Activated T-helper 2 cell treated with anti-CD3 and anti-CD28 coated beads, Interferon-gamma antibody, Interleukin-2, Interleukin-4, amounts not matched to agents 10 μg/mL and 5 μg/mL and 100 μg/mL, durations not matched to agents 14 hours and 24 hours and 36 hours (primary cell): ENCODE measurements at places on chromosomes 13 and 19. TPM values are rescaled to one million over a fixed set of nuclear protein-coding genes. Genes with fewer than 3 reads are reported as not detected.

- no peak for DNase-seq
- H3K36me3 ChIP-seq, result peaks cover 52% of the 10 kb centered on the region
- H3K4me3 ChIP-seq, result no peak overlapping the region
- H3K27me3 ChIP-seq, result no peaks in the 10 kb centered on the region
- no peak overlapping the region for H3K27ac ChIP-seq
These were observed 74.0 kb downstream of the RUBCNL start for GRCh38 chr13:46313024-46313423.

SPTBN4 gene
- 0.30 and 0.57 TPM in 2 replicates for total RNA-seq

DNA sequence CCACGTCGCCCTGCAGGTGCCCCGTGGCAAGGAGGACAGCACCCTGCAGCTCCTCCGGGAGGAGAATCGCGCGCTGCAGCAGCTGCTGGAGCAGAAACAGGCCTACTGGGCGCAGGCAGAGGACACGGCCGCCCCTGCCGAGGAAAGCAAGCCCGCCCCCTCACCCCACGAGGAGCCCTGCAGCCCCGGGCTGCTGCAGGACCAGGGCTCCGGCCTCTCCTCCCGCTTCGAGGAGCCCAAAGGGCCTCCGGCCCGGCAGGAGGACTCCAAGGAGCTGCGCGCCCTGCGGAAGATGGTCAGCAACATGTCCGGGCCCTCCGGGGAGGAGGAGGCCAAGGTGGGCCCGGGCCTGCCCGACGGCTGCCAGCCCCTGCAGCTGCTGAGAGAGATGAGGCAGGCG is 11.6 kb downstream of the CBY2 start:
- H3K27me3 ChIP-seq, result peaks cover 5% of the 10 kb centered on the region
- H3K27ac ChIP-seq, result no peak overlapping the region
- H3K36me3 ChIP-seq, result no peaks in the 10 kb centered on the region
- H3K4me3 ChIP-seq, result no peak overlapping the region

DNA sequence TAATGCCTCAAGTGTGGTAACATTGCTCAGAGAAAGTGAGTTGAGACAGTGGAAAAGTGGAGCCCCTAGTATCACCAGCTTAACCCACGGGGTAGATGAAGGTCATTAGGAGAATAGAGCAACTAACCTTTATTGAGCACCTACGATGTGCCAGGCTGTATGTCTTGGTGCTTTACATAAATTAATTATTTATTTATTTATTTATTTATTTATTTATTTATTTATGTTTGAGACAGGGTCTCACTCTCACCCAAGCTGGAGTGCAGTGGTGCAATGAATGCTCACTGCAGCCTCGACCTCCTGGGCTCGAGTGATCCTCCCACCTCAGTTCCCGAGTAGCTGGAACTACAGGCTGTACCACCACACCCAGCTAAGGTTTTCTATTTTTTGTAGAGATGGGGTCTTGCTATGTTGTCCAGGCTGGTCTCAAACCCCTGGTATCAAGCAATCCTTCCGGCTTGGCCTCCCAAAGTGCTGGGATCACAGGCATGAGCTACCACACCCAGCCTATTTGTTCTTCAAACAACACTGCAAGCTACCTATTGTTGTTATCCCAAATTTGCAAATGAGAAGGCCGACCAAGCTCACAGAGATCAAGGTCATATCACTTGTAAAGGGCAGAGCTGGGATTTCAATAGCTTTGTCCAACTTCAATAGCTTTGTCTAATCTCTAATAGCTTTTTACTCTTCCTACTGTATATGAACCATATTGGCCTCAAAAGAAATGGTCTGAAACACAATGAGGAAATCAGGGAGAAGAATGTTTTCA is 79.4 kb downstream of the TM9SF2 start:
- H3K4me1 ChIP-seq, result no peaks in the 10 kb centered on the region
- DNase-seq, result no peak
- H3K36me3 ChIP-seq, result no peaks in the 10 kb centered on the region

WASF3 gene
- total RNA-seq, result 0.25 and 0.57 TPM in 2 replicates

GRCh38 chr19:51421229-51422052 is 4.0 kb upstream of the SIGLEC10 start:
- no peaks in the 10 kb centered on the region for H3K27me3 ChIP-seq
- no peak overlapping the region for H3K27ac ChIP-seq
- H3K4me3 ChIP-seq, result peak overlapping the region; percentile 26
- DNase-seq, result no peak
- H3K36me3 ChIP-seq, result no peaks in the 10 kb centered on the region

GRCh38 chr13:51806566-51806965 is 2.6 kb upstream of the DHRS12 start:
- H3K36me3 ChIP-seq, result no peaks in the 10 kb centered on the region
- no peak overlapping the region for H3K4me3 ChIP-seq
- peaks cover 31% of the 10 kb centered on the region for H3K4me1 ChIP-seq
- H3K27ac ChIP-seq, result no peak overlapping the region
- DNase-seq, result no peak

LGALS4 gene
- 1.6 and 2.0 TPM in 2 replicates for total RNA-seq

DNA sequence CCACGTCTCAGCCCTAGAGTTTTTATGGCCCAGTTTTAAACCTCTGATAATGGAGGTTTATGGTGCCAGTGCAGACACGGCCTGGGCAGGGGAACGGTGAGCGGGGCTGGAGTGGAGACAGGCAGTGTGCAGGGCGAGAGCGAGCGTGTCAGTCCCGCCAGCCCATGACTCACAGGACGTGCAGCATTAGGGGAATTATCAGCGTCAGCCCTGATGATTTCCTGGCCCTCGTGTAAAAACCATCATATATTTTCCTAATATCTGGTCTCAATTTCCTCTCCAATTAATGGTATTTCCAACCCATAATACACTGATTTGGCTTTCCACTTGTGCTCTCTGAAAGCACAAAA is 104.6 kb upstream of the VSTM2B start:
- no peaks in the 10 kb centered on the region for H3K36me3 ChIP-seq
- DNase-seq, result no peak
- H3K4me1 ChIP-seq, result no peaks in the 10 kb centered on the region
- no peak overlapping the region for H3K4me3 ChIP-seq
- H3K27ac ChIP-seq, result no peak overlapping the region

- no peak overlapping the region for H3K4me3 ChIP-seq
- H3K27ac ChIP-seq, result no peak overlapping the region
- DNase-seq, result no peak
- no peaks in the 10 kb centered on the region for H3K27me3 ChIP-seq
- no peaks in the 10 kb centered on the region for H3K36me3 ChIP-seq
- H3K4me1 ChIP-seq, result no peaks in the 10 kb centered on the region
These were observed 612.0 kb downstream of the DCT start for GRCh38 chr13:93867481-93867880.

DNA sequence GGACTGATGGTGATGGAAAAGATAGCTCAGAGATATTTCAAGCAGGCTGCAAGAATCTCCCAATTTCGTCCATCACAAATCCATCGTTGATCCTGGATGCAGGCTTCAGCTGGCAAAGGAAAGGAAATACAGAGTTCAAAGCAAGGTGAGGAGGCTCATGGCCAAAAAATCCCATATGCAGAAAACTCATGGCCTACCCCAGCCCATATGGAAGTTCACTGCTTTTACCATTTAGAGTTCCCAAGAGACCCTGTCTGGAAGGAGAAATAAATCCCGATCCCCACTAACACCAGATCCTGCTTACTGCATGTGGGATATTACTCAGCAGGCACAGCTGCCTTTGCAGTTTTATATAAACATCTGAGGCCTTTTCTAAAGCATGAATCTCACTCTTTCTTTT is 412.9 kb upstream of the SPRY2 start:
- DNase-seq, result no peak
- H3K36me3 ChIP-seq, result no peaks in the 10 kb centered on the region
- no peak overlapping the region for H3K4me3 ChIP-seq
- no peaks in the 10 kb centered on the region for H3K27me3 ChIP-seq

DNA sequence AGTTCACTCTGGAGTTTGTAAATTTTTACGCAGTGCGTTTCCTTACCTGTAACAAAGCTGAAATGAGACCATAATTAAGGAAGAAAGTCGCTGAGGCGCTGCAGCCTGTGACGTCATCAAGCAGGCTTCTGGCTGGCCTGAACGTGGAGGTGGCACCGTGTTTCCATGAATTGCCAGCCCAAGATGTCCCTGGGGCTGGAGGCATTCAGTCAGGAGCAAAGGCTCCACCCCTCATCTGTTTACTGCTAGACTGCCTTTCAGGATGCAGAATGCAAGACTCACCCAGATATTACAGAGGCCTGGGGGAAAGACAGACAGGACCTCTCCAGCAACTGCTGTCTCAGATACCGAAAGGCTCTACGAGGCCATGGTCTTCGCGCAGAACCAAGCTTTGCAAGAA is 424.6 kb downstream of the TSHZ3 start:
- no peak overlapping the region for H3K4me3 ChIP-seq
- no peak for DNase-seq
- H3K27ac ChIP-seq, result no peak overlapping the region
- H3K4me1 ChIP-seq, result no peaks in the 10 kb centered on the region

GRCh38 chr19:54114340-54115108 is 933 bp downstream of the TFPT start:
- DNase-seq, result peak; percentile 59
- H3K27ac ChIP-seq, result peak overlapping the region; percentile 92
- H3K36me3 ChIP-seq, result peaks cover 52% of the 10 kb centered on the region

DNA sequence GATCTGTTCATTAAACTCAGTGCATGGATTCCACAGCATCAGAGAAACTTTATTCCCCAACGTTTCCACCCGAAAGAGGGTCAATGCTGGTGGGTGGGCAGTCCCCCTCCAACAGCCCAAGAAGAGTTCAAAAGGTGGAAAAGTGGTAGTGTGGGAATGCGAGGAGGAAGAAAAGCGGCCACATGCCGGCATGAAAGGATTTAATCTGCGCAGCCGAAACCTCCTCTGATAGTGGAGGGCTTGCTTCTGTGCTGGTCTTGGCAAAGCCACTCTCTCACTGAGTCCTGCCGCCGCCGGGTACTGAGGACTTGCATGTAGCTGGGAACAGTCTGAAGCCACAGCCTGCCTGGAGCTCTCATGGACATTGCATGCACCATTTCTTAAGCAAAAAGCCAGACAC is 136.2 kb upstream of the ZNF536 start:
- DNase-seq, result no peak
- H3K27ac ChIP-seq, result no peak overlapping the region
- H3K4me1 ChIP-seq, result no peaks in the 10 kb centered on the region
- H3K36me3 ChIP-seq, result no peaks in the 10 kb centered on the region

- peaks cover 24% of the 10 kb centered on the region for H3K36me3 ChIP-seq
- no peaks in the 10 kb centered on the region for H3K4me1 ChIP-seq
- DNase-seq, result no peak
- H3K27ac ChIP-seq, result no peak overlapping the region
These were observed 9.6 kb downstream of the TTC9B start for GRCh38 chr19:40208602-40209001.

DNA sequence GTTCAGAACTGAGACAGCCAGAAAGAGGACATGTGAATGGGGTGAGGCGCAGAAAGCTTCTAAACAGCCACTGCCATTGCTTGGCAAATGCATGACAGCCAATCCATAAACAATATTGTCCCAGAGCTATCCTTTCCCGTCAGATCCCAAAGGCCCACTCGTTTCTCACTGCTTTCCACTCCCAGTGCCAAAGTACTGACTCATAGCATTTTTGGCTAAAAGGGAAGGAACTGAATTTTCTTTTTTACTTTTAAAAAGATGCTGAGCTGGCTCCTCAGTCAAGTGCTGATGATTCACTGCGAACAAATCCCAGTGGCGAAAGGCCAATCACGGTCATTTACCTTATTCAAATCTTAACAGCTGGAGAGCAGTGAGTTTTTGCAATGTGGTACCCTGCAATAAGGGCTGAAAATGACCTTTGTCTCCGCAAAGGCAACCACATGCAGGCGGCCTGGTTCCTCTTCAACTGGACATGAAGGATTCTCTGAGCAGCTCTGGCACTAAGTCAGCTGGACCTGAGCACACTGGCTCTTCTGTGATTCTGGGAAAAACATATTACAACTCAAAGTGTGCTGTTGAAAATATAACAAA is 151.7 kb downstream of the DCLK1 start:
- H3K4me3 ChIP-seq, result no peak overlapping the region
- H3K27me3 ChIP-seq, result no peaks in the 10 kb centered on the region
- H3K4me1 ChIP-seq, result no peaks in the 10 kb centered on the region

FOSB gene
- total RNA-seq, result 10.2 and 10.9 TPM in 2 replicates

CDC37 gene
- 285 and 300 TPM in 2 replicates for total RNA-seq

- H3K4me3 ChIP-seq, result no peak overlapping the region
- no peak overlapping the region for H3K27ac ChIP-seq
- no peaks in the 10 kb centered on the region for H3K27me3 ChIP-seq
- no peaks in the 10 kb centered on the region for H3K4me1 ChIP-seq
- no peak for DNase-seq
These were observed 30.9 kb downstream of the TUBA3C start for GRCh38 chr13:19150712-19151228.

RFPL4A gene
- not detected in 2 replicates for total RNA-seq

GRCh38 chr19:17831419-17831888 is 10.1 kb upstream of the INSL3 start:
- DNase-seq, result no peak
- no peak overlapping the region for H3K27ac ChIP-seq
- no peak overlapping the region for H3K4me3 ChIP-seq
- H3K4me1 ChIP-seq, result peaks cover 8% of the 10 kb centered on the region

ACER1 gene
- total RNA-seq, result 0.11 TPM in 2 replicates

DNA sequence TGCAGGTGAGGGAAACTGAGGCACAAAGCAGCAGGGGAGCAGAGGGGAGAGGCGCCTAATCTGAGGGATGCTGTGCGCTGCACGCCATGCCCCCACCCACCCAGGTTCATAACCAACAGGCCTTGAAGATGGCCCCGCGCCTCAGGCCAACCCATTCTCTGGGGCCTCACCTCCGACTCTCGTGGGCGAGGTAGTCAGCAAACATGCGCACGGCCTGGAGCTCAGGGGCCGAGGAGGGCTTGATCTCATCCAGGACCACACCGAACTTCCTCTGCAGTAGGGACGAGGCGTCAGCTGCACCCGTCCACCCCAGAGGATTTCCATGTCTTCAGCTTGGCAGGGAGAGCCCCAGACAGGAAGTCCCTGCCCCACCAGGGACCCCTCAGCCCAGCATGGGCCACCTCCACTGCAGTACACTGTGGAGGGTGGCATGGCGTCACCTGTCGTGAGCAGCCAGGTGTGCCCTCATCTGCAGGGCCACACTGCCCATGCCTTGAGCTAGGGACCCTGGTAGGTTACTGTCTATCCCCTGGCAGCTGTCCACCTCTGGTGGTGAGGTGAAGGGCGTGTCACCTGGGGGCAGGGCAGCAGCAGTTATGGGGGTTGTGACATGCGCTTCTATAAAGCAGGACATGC is 8.3 kb downstream of the COPE start:
- peaks cover 2% of the 10 kb centered on the region for H3K4me1 ChIP-seq
- no peak overlapping the region for H3K27ac ChIP-seq
- DNase-seq, result no peak

DIAPH3 gene
- 30.1 and 30.8 TPM in 2 replicates for total RNA-seq

- DNase-seq, result peak; percentile 11
- peaks cover 33% of the 10 kb centered on the region for H3K36me3 ChIP-seq
- H3K27me3 ChIP-seq, result no peaks in the 10 kb centered on the region
- peak overlapping the region; percentile 100 for H3K27ac ChIP-seq
- H3K4me1 ChIP-seq, result peaks cover 29% of the 10 kb centered on the region
These were observed 463 bp downstream of the SUGP1 start for GRCh38 chr19:19319732-19320360.
